ENCODE measurements at places on chromosomes 2 and 18. TPM values are rescaled to one million over a fixed set of nuclear protein-coding genes. Genes with fewer than 3 reads are reported as not detected.

Gene ABCB11
- not detected for total RNA-seq

Gene LONRF2
- 0.21 TPM for total RNA-seq

Gene PMS1
- 58.7 TPM for total RNA-seq

Gene ATP6V1C2
- total RNA-seq, result not detected

Gene GGCX
- total RNA-seq, result 25.1 TPM

Gene POTEI
- not detected for total RNA-seq

Gene ALPI
- total RNA-seq, result not detected

Gene ST3GAL5
- 13.8 TPM for total RNA-seq

Gene AFF3
- total RNA-seq, result 1.4 TPM

Gene FIGN
- not detected for total RNA-seq

Gene EML6
- 0.25 TPM for total RNA-seq

Gene MAB21L4
- not detected for total RNA-seq

All from activated T-helper 2 cell treated with anti-CD3 and anti-CD28 coated beads, Interferon-gamma antibody, Interleukin-2, Interleukin-4, amounts not matched to agents 10 μg/mL and 5 μg/mL and 100 μg/mL, durations not matched to agents 14 hours and 24 hours and 36 hours (primary cell).